ENCODE measurements at places on chromosomes 2 and 18. TPM values are rescaled to one million over a fixed set of nuclear protein-coding genes. Genes with fewer than 3 reads are reported as not detected.

STARD6 gene
- not detected for total RNA-seq

GRHL1 gene
- 61.6 TPM for total RNA-seq

RESP18 gene
- total RNA-seq: not detected

CLHC1 gene
- total RNA-seq: 26.3 TPM

ZSWIM2 gene
- total RNA-seq: not detected

PPP1R1C gene
- total RNA-seq: 2.0 TPM

DOK6 gene
- total RNA-seq: 4.9 TPM

LIPG gene
- 6.2 TPM for total RNA-seq

FOXD4L1 gene
- total RNA-seq: 0.39 TPM

CD8A gene
- 10.9 TPM for total RNA-seq

REG3G gene
- not detected for total RNA-seq

NOSTRIN gene
- total RNA-seq: 31.4 TPM

SMPD4 gene
- 39.6 TPM for total RNA-seq

MALT1 gene
- 27.5 TPM for total RNA-seq

ZFP36L2 gene
- 149 TPM for total RNA-seq

BOLL gene
- total RNA-seq: not detected

MYO5B gene
- 46.2 TPM for total RNA-seq

M1AP gene
- total RNA-seq: 1.4 TPM

SLC14A1 gene
- 136 TPM for total RNA-seq

TPO gene
- total RNA-seq: 4.2 TPM

CFC1 gene
- not detected for total RNA-seq

ABCB11 gene
- total RNA-seq: 0.18 TPM

MIB1 gene
- total RNA-seq: 45.3 TPM

LYG2 gene
- not detected for total RNA-seq

ITPRIPL1 gene
- total RNA-seq: 1.7 TPM

NEUROD1 gene
- total RNA-seq: not detected

RPRM gene
- total RNA-seq: 7.7 TPM

ZNF804A gene
- 1.2 TPM for total RNA-seq

SERPINB10 gene
- total RNA-seq: not detected

CSRNP3 gene
- 6.4 TPM for total RNA-seq

ACKR3 gene
- 21.3 TPM for total RNA-seq

PMAIP1 gene
- 4.9 TPM for total RNA-seq

UPP2 gene
- total RNA-seq: not detected

AGXT gene
- 0.31 TPM for total RNA-seq

SIX2 gene
- total RNA-seq: 1.2 TPM

ANKRD12 gene
- 91.7 TPM for total RNA-seq

PTPRM gene
- 148 TPM for total RNA-seq

NEB gene
- 2.5 TPM for total RNA-seq

C2orf49 gene
- total RNA-seq: 17.1 TPM

PDCD1 gene
- 0.57 TPM for total RNA-seq

ZNF532 gene
- total RNA-seq: 114 TPM

KIAA2012 gene
- not detected for total RNA-seq

COL4A3 gene
- total RNA-seq: 23.3 TPM

FKBP1B gene
- total RNA-seq: 4.1 TPM

IHH gene
- not detected for total RNA-seq

SLC38A11 gene
- total RNA-seq: 2.4 TPM

ANKAR gene
- 18.7 TPM for total RNA-seq

RGPD3 gene
- 0.10 TPM for total RNA-seq

LRRC30 gene
- not detected for total RNA-seq

TRIB2 gene
- total RNA-seq: 45.4 TPM

Data from ureter (tissue), 1 donor.